Fibroblast of upper back skin (primary cell): ENCODE measurements at places on chromosomes 1 and 21.
A peak's percentile ranks its signal among the peaks of the same experiment; 100 is the strongest.

DNA sequence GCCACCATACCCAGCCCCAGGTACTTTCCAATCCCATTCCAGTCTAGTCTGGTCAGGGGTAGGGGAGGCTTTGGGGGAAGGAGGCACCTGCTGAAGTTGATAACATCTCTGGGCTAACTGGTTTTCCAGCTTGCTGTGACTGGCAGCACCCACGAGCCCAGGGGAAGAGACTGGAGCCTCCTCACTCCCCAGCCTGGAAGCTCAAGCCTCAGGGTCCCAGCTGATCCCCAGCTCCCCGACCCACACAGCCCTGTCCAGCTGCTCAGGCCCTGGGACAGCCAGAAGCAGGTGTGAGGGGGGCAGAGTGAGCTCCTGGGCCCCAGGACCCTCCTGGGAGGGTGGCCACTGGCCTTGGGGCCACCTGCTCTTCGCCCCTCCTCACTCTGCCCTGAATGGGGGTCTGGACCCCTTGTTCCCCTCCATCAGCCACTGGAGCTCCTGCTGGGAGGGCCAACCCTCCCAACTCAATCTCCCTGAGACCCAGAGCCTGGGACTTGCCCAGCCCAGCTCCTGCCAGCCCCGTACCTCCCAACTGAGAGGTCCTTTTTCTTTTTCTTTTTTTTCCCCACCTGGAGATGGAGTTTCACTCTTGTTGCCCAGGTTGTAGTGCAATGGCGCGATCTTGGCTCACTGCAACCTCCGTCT, 23.5 kb upstream of the RNU1-4 start:
- no peak for DNase-seq

- no peak for DNase-seq
These were observed 29.1 kb downstream of the SNX7 start for GRCh38 chr1:98690576-98690975.

GRCh38 chr1:50268049-50268448, 155.2 kb downstream of the DMRTA2 start:
- peak; percentile 7 for DNase-seq

DNA sequence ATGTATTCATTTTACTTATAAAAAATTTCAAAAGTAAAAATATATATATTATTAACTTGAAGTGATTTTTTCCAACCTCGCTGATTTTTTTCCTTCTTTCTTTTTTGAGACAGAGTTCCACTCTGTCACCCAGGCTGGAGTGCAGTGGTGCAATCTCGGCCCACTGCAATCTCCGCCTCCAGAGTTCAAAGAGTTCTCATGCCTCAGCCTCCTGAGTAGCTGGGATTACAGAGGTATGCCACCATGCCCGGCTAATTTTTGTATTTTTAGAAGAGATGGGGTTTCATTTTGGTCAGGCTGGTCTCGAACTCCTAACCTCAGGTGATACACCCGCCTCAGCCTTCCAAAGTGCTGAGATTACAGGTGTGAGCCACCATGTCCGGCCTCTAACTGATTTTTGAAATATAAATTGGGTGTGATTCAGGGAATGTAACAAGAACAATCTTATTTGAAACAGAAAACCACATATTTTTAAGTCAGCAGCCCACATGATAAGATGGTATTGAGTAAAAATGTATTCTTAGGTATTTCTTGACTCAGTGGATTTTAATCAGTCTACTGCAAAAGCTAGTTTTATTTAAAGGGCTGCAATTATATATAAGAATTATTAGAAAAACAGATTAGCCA, 30.0 kb downstream of the ZBTB8B start:
- DNase-seq, result no peak

DNA sequence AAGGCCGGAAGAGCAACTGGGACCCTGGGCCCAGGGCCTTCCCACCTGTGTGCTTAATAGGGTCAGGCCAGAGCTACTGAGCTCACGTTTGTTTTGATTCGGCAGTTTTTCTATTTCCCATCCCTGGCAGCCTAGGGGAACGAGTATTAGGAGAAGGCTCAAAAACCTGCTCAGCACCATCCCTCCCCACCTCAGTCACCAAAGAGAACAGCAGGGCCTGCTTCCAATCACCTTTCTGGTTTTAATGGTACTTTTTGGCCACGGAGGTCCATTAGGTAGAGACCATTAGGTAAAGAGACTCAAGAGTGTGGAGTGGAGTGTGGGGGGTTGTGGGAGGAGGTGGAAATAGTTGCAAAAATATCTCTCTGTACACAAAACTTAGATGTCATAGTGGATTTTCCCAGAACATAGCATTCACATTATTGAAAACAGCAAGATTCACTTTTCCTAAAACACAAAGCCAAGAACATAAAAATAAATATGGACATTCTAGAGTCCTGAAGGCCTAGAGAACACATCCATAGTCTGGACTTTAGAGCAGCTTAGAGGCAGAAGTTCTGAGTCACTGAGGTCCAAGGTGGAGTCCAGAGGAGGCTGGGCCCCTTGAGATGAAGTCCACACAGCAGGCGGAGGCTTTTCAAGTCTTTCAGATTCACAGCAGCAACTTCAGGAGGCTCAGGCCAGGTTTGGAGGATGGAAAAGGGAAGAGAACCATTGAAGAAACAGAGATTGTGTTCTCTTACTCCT, 19.5 kb downstream of the NUAK2 start:
- no peak for DNase-seq

DNA sequence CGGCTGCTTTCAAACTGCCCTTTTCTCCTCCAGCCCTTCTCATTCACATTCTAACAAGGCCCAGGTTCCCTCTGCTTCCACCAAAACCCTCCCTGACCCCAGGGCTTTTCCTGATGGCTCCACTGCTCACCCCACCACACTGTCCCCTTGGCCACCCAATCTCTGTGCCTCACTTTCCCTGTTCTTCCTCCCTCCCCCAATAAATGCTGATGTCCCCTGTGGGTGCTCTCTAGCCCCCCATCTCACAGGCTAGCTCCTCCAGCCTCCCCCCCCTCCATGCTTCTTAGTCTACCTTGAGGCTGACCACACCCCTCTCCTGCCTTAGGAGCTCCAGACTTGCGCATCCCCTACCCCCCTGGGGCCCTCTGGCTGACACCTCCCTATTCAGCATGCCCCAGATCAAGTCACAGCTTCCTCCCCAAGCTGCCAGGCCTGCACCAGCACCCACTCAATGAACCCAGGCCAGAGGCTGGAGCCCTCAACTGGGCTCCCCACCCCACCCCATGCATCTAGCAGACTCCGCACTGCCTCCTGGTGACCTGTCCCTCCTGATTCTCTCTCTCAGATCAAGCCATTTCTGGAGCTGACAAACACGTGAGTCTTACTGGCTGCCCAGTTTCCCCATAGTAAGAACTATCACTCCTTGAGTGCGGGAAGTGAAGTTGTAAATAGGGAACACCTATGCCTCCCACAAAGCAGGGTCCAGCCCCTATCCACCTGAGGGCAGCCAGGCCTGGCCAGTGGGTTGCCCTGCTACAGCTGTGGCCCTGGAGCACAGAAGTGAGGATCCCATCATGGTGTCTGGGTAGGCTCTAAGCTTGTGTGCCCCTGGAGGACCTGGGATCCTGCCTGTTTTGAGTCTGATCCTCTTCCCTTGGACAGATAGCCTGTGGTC, 117.9 kb downstream of the DMRTB1 start:
- DNase-seq, result no peak

DNA sequence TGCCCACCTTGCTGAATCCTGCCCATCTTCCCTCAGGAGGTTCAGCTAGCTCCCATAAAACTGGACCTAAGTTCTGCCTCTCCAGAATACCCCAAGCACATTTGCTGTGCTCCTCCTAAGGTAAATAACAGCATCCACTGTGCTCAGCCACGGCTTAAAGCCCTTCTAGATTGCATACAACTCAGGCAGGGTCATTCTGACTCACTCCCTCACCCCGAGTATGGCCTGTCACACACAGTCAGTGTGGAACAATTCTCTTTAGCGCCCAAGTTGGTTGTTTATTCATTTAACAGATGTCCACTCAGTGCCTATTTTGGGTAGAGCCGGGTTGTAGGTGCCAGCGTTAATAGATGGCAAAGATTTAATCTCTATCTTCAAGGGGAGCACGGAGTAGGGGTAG, 147.5 kb upstream of the EDN2 start:
- DNase-seq, result peak; percentile 49

DNA sequence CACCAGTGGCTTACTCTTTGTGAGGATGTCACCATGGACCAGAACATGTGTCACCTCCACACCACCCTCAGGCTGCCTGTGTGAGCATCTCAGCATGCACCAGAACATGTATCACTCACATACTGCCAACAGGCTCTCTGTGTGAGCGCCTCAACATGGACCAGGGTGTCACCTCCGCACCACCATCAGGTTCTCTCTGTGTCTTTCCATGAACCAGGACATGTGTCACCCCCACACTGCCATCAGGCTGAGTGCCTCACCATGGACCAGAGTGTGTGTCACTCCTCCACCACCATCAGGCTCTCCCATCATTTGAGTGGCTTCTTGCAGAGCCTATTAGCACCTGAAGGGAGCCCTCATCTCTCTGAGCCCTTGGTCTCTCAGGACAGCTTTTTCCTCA, 125.2 kb downstream of the ZNF648 start:
- no peak for DNase-seq

- DNase-seq, result peak; percentile 10
These were observed 521.6 kb upstream of the BEND5 start for GRCh38 chr1:49298304-49298703.

DNA sequence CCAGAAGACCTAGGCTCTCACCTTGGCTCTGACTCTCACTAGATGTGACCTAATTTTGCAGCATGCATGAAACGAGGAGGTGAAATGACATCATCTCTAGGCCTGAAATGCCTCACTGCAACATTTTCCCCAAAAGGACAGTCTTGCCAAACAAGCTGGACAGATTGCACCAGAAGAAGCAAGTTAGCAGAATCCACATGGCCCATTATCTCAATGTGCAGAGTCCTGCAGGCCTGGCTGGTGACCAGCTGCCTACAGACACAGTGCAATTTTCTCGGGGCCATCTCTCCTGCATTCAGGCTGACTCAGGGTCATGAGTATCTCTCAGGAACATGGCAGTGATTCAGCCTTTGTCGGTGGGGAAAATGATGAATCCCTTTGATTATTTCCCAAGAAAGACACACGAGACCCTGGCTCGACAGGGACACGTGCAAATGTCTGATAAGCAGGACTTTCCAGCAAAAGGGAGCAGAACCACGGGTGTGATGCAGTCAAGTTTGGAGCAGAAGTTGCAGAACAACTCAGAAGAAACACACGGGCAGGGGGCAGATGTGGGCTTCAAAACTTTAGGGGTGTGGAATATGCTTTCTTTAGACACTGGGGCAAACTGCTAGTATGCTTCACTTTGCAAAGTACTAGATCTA, 38.7 kb downstream of the TRIM67 start:
- peak; percentile 65 for DNase-seq

GRCh38 chr1:69648486-69648885, 80.8 kb downstream of the LRRC7 start:
- DNase-seq, result peak; percentile 16
